ENCODE measurements at places on chromosomes 4 and X.

GRCh38 chrX:1442724-1443367 is 9.9 kb downstream of the ASMTL start:
- DNase-seq = no peak

- DNase-seq = no peak
These were observed 110.3 kb upstream of the MAP3K15 start for GRCh38 chrX:19625612-19626011.

DNA sequence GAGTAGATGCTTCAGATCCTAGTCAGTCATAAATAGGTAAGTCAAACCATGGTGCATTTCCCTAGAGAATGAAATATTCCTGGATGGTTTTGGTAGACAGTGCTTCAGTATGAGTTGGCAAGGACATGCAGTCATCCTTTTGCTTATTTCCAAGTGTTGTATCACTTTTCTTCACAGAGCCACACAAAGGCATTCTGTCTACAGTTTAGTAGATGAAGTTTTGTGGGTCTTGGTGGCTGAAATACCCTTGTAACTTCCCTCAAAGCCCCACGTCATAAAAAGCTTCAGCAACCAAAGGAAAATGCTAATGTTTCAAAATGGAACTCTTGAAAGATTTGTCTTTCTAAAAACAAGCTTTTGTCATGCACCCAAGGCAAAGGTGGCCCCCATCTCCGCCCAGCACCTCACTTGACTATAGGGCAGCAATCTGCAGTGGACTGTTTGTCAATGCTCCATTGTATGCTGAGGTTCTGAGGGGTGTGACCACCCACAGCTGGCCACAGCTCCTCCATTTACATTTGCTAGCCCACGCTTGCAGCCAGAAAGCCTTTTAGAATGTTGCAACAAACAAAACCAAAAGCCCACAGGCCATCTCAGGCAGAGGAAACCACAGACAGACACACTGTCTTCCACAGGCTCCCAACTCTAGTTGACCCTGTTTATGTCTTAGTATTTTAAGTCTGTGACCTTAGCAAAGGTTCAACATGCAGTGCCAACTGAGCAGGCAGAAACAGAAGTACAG is 87.1 kb upstream of the FAM9C start:
- no peak for DNase-seq

- peak; percentile 4 for DNase-seq
These were observed at the start of gene RNF128 for GRCh38 chrX:106726485-106727437. RNF128 (plus strand) TSS chrX:106726701; CDS start chrX:106726914, 213 bp downstream.

DNA sequence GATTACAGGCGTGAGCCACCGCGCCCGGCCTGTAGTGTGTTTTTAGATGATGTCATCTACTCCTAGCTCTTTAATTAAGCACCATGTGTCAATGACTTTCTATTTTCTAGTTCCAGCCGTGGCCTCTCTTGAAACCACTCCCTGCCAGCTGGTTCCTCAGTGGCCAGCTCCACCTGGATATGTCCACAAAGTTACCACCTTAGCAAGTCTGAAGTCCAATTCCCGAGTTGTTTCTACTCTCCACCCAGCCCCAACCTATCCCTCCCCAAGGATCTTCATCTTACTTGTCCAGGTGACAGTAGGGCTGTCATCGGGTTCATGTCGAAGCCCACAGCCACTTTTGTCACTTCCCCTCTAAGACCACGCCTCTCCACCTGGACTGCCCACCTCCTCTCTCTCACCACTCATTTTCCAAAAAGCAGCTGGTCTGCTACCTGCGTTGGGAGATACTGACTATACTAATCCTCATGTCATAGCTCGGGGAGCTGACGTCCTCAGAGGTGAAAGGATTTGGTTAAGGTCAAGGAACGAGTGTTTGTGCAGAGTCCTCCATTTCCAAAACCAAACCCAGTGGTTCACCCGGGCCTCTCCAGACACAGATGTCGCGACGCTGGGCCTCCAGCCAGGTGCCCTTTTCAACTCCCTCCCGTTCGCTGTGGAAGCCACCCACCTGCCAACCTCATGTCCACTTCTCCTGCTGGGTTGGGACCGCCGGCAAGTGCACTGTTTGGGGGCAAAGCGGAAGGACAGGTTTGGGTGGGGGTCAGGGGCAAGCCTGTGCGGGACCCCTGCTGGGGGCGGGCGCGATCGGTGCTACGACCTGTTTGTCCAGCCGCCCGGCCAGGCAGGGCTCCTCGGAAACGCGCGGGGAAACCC is 704 bp downstream of the FAM3A start:
- no peak for DNase-seq

DNA sequence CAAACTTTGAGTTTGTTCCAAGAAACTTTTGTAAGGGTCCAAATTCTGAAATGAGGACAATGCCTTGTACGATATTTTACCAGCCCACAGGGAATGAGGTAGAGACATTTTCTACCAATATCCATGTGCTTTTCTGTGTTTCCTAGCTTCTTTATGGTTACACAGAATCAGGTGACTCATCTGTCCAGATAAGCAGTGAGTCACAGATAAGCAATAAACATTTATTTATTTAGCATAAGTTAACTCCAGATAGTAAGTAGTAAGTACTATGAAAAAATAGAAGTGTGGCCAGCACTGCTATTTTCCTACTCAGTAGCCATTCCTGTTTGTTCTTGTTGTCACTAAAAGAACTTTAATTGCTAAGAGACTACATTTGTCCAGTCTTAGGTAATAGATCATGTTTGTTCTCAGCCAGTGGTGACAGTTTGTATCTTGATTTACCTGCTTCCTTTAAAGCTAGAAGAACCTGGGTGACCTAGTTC is 7.4 kb downstream of the AFF1 start:
- no peak for DNase-seq

DNA sequence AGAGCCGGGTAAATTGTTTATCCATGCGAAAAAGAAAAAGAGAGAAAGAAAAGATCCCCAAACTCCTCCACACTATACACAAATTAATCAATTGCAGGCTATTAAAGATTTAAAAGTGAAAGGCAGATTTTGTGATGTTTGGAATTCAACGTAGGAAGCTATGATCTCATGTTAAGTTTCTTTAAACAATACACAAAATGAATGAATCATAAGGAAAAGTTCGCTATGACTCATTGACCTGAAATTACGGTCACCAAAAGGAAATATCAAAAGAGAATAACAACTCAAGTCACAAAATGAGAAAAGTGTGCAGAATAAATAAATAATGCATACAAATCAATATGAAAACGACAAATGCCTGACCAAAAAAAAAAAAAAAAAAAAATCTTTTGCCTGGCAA is 28.6 kb downstream of the CLNK start:
- DNase-seq = no peak

DNA sequence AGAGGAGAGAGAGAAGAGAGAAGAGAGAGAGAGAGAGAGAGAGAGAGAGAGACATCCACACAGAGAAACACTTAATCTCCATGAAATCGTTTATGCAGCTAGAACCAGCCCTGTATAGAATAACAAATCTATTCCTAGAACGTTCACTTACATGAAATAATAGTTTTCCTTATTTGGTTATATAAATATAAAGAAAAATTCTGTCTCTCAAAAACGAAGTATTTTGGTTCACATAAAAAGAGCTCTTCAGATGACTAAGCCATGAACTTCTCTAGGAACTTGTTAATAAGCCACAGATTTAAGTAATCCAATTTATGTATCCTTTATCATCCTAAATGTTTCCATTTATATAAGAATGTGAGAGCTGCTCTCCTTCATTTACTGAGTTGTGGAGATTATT is 1315.1 kb upstream of the PCDH7 start:
- no peak for DNase-seq

- peak; percentile 10 for DNase-seq
These were observed 31.9 kb downstream of the F8A1 start for GRCh38 chrX:154918060-154918483.

DNA sequence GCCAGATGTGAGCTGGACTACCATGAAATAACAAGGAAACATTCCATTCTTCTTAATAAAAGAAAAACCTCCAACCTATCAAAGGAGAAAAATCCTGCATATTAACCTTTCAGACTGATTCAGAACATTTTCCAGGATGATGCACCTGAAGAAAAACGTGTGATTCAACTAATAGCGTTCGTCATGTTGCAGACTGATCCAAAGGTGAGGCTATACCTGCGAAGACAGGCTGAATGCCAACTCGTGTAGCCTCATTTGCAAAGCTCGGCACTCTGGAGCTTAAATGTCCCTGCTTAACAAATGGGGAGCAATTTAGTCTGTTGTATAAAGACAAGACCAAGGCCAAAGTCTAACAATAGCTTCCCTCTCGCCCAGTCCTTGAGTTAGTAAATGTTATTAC is 172.0 kb upstream of the NOCT start:
- no peak for DNase-seq

DNA sequence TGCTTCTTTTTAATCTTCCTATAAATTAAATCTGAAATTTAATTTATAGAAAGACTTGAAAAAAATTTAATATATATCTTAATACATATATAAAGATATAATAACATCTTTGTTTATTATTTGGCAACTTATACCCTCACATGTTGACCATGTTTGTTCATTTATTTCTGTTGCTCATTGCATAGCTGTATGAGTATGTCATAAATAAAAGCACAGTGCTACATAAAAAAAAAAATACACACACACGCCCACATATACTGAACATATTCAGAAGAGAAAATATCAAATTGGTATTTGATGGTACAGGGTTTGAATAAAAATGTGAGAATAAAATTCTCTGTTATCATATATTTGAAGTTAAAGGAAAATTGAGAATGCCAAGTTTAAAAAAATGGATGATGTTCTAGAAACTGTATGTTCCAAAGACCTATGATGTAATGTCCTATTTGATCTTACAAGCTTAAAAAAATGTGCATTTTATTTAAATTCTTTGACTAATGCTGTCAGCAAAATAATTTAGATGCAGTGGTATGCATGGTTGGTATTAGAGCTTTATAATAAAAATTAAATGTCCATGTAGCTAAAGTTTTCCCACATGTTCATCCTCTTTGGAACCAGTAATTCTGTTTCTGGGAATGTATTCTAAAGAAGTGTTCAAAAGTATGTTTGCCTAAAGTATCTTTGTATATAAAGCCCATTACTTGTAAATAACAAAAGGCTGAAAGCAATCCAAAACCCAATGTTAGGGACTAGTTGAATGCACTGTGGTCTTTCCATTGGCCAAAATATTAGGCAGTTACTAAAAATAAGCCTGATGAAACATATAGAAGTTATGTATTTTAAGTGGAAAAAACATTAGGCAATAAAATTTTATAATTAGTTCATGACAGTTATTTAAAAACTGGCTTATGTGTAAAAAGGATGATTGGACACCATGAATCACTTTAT is 12.9 kb downstream of the TMEM184C start:
- no peak for DNase-seq

GRCh38 chr4:85777908-85778631 is 303.1 kb downstream of the ARHGAP24 start:
- DNase-seq = no peak

DNA sequence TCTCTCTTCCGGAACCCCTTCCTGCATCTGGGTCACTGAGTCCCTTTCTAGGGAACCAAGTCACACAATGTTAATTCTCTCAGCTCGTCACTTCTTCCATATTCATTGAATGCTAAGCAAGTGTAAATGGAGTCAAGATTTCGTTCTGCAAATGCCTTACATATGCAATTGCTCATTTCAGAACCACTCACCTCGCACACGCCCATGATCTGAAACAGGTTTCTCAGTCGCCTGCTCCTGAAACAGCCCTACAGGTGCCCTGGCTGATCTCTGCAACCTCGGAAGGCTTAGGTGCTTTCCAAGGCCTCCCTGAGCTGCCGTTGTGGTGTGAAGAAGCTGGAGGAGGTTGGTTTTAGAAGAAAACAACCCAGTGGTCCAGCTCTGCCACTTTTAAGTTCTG is 100.8 kb upstream of the MSX1 start:
- no peak for DNase-seq

GRCh38 chrX:25206778-25207177 is 191.0 kb upstream of the ARX start:
- DNase-seq = no peak

GRCh38 chr4:153466949-153467896 is 1.1 kb downstream of the TMEM131L start:
- no peak for DNase-seq

DNA sequence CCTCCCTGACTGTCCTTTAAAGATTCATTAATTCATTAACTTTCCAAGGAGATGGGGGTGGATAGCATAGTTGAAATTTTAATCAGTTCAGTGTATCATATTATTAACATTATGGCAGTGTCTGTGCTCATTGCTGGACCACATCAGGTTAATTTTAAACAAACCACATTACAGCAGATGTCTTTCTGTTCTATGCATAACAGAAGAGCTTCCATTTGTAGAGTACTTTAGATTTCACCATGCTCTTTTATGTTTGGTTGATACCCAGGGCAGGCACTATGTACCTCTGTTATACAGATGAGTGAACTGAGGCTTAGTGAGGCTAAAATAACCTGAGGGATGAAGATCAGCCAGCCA is 41.1 kb downstream of the AFF2 start:
- no peak for DNase-seq

Measured in NCI-H1417 treated with DMSO at 0.1 percent for 48 hours (cell line).